ENCODE measurements at places on chromosomes 2 and 18.
A peak's percentile ranks its signal among the peaks of the same experiment; 100 is the strongest.

- DNase-seq, result no peak
Observed at GRCh38 chr2:214830794-214831346, 21.4 kb upstream of the BARD1 start.

DNA sequence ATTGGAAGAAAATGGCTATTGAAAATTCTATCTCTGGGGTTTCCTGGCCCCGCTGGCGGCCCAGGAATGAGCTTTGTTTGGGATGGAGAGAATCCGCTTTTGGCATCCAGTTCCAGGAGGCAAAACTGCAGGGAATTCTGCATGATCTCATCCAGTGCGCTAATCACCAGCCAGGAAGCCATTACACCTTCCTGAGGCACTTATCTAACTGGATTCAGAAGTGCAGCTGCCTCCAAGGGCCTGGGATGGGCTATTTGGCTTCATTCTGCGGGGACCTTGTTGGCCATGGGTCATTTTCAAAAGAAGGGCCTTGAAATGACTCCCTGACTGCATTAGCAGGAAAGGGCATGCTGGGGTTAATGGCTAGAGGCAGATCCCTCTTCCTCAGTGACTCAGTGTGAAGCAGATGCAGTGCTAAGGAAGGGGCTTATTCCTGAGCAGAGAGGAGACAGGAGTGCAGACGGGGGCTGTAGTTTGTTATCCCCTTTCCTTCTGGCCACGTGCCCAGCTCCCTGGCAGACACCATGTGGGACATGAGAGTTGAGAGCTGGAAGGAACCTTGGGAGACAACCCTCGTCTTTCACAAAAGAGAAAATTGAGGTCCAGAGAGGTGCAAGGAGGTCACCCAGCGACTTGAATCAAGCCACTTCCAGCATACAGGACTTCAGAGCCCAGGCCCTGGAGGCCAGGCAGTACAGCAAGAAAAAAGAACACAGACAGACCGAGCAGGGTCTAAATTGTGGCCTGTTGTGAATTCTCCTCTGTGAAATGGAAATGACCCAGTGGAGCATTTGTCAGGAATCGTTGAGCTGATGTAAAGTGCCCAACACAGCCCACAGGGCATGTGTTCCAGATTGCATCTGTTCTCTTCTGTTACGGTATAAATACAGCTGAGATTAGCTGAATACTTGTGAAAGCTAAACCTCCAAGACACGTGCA, 161.8 kb downstream of the PRKCE start:
- DNase-seq, result peak; percentile 50

- DNase-seq, result no peak
Observed at GRCh38 chr2:72051971-72052505, 95.6 kb downstream of the CYP26B1 start.

DNA sequence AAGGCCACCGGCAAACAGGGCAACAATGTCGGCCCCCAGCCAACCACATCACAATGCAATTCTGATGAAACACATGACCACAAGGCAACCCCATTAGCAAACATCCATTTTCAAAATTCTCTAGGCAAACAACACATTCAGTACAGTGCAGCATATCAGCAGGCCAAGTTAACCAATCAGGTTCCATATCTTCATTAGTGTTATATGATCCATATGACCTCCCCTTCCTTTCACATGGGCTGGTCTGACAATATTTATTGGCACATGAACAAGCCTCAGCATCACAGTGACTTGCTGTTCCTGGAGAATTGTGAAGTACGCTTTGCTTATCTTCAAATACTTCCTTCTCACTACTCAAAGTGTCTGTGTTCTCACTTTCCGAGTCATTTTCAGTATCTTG, 19.8 kb downstream of the RNF103 start:
- no peak for DNase-seq

- no peak for DNase-seq
Observed at GRCh38 chr2:161033059-161033660, 127.1 kb upstream of the TANK start.

- DNase-seq, result no peak
Observed at GRCh38 chr2:85702800-85703199, 8.6 kb downstream of the GNLY start.

DNA sequence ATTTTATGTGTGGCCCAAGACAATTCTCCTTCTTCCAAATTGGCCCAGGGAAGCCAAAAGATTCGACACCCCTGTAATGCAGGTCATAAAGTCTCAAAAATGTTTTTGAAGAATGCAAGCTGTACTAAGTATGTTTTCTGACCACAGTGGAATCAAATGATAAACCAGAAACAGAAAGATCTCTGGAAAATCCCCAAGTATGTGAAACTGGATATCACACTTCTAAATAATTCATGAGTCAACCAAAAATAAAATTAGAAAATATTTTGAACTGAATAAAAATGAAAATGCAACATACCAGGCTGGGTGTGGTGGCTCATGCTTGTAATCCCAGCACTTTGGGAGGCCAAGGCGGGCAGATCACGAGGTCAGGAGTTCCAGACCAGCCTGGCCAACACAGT, 34.1 kb upstream of the UBE2F start:
- DNase-seq, result no peak

GRCh38 chr2:37870829-37871228, 54.3 kb upstream of the RMDN2 start:
- no peak for DNase-seq

- DNase-seq, result no peak
Observed at GRCh38 chr2:46260305-46260704, 36.9 kb upstream of the EPAS1 start.

DNA sequence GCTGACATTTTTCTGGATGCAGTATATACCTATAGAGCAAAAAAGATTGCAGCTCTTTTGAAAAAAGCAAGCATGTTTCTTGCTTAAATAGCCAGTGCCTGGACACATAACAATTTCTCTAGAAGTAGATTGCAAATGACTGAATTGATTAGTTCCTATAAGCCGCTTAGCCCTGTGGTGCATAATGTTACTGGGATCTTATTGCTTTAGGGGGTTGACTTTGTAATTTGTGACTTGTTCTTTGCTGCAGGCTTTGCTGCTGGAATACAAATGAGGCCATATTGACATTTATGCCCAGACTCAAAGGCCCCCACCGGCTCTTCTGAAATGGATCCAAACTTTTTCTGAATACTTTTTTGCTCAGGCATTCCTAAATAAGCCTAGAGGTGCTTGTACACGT, 182.6 kb downstream of the SH3BP4 start:
- no peak for DNase-seq

DNA sequence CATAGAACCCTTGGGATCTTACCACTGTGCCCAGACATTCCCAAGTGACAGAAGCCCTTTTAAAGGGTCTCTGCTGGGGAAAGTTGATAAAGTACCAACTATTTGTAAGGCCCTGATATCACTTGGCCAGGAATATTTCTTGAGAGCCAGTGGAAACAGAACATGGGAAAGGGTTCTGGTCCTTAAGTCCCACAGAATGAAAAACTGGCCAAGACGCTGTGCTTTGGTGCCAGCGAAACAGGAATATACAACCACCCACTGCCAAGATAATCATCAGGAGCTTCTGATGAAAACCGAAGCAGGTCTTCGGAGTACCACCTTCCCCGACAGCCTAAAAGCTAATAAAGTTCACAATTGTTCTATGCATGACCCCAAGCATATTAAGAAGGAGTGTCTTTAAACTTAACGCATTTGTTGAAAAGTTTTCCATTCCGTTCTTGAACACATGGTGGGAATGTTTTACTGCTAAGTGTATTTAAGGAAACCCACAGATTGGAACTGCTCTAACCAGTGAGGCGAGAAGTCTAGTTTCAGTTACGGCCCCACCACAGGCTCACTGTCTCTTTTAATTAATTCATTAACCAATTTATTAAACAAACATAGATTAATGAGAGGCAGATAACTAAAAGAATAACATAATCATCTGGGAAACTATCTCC, 152.6 kb downstream of the ANKRD44 start:
- DNase-seq, result no peak

DNA sequence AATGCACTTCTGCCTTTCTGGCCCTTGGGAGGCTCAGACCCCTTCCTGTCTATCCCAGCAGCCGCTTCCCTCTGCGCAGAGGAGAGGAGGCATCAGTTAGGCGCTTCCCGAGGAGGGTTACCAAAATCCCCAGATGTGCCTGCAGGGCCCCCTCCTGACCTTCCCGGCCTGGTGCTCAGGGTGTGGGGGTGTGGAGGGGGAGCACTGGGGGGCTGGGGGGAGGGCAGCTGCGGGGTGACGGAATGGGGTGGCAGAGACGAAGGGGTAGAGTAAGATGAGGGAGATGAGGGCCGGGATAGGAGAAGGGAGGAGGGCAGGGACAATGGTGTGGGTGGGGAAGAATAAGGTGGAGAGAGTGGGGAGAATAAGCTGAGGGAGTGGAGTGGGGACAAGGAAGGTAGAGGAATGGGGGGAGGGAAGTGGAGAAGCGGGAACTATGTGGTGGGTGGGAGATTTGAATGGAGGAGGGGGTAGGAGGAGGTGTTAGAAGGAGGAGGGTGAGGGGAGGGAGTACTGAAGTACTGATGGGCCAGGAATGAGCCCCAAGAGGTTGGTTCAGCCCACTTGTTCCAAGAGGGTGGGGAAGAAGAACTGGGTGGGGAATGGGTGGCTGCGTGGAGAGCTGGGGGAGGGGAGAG, 6.5 kb upstream of the ZAP70 start:
- DNase-seq, result no peak

- DNase-seq, result peak; percentile 40
Observed at GRCh38 chr2:209426432-209426831, 2.6 kb downstream of the MAP2 start.

DNA sequence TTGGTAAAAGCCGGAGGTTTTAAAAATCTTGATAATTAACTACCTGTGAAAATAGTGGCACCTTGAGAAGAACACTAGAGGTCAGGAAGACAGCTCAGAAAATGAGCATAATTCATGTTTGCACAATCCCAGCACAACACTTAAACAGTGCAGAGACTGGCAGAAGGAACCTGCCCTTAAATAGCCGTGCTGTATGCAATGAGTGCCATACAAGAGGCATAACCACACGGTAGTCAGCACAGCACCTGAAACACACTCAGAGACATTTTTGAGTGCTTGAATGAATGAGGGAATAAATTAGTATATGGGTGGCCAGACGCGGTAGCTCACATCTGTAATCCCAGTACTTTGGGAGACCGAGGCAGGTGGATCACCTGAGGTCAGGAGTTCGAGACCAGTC, 164.9 kb downstream of the PAX3 start:
- no peak for DNase-seq

DNA sequence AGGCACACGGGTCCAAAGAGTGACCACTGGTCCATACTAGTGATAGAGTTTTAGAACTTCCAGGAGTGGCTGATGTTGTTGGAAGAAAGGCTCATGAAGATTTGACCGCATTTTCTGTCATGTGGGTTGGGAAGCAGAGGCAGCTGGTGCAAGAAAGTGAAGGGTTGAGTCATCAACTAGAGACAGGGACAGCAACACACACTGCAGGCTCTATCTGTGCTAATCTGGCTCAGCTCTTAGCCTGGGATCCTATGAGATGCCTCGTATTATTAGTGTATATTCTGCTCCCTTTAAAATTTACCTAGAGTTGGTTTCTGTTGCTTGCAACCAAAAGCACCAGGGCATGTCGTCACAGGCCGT, 2.5 kb upstream of the SH3RF3 start:
- DNase-seq, result no peak

DNA sequence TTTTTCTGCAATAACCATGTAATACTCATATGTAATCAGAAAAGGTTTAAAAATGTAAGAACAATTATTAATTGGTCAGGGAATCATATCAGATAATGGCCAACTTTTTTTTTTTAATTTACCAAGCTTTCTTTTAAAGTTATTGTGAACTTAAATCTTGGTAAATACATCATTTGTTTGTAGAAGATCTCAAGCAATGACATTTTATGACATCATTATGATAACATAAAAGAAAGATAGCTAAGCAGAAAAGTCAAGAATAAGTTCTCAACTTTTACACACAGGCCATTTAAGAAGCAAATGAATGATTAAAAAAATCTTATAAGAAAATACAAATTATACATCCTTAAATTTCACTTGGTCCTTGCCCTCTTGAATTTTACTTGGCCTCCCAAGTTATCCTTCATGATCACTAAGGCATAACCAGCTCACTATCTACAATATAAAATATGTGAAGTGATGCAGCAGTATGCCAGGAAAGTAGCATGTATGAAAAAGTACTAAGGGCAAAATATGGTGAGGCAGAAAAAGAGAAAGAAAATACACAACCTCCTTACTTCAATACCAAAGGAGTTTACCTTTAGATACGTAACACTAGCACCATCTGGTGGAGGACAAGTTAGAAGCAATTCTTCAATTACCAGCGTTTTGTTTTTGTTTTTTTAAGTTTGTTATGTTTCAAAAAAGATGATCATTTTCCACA, 116.6 kb downstream of the SRBD1 start:
- DNase-seq, result peak; percentile 20

DNA sequence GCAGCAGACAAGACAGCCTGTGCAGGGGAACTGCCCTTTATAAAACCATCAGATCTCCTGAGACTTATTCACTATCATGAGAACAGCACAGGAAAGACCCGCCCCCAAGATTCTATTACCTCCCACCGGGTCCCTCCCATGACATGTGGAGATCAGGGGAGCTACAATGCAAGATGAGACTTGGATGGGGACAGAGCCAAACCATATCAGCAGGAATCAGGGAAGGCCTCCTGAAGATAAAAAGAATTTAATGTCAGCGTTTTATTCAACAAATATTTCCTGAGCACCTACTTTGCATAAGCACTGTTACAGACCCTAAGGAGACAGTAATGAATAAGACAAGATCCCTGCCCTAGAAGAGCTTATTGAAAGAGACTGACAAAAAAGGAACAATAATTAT, 105.0 kb downstream of the AP1S3 start:
- DNase-seq, result no peak

- DNase-seq, result no peak
Observed at GRCh38 chr2:3762771-3763447, 59.5 kb downstream of the DCDC2C start.

DNA sequence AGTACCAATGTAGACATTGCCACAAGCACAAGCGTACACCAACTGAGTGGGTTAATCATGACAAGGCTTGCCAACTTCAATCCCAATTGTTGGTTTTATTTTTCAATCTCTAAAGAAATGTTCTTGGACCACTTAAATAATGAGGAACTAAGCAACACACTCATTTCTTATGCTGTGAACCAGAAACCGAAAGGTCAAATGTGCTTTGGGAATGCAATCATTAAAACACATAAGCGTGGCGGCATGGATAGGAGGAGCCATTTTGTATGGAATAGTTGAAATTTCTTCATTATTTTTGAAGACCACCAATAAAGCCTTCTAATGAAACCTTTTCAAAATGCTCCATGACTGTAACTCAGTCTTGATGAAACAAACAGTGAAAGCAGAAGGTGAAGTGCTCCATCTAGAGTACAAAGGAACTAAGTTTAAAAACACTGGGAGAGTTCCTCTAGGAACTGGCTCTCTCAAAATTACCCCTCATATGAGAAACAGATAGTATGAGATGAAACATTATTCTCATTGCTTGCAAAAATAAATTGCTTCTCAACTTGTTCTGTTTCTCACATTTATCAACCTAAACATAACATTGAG, 113.2 kb upstream of the CHST9 start:
- DNase-seq, result no peak

GRCh38 chr2:162072976-162073887, 783 bp downstream of the DPP4 start:
- DNase-seq, result no peak

Measured in DMS 273 treated with DMSO at 0.1 percent for 48 hours (cell line).